ENCODE measurements at places on chromosomes 3 and 15. TPM values are rescaled to one million over a fixed set of nuclear protein-coding genes. Genes with fewer than 3 reads are reported as not detected.

Gene RHOA
- total RNA-seq = 338 TPM

Gene TRH
- total RNA-seq = not detected

Gene ISL2
- 11.0 TPM for total RNA-seq

Gene EFCC1
- total RNA-seq = 0.28 TPM

Gene TICRR
- 24.1 TPM for total RNA-seq

Gene WDR93
- 0.16 TPM for total RNA-seq

Gene ALCAM
- 0.41 TPM for total RNA-seq

Gene GOLGA6L2
- total RNA-seq = not detected

Gene FAM81A
- 2.4 TPM for total RNA-seq

Gene PLCH1
- total RNA-seq = 3.1 TPM

Gene LYSMD2
- total RNA-seq = 0.29 TPM

Gene GADL1
- total RNA-seq = 4.7 TPM

Gene ZPLD1
- not detected for total RNA-seq

Gene CHRD
- total RNA-seq = 5.5 TPM

Gene MINAR1
- 0.34 TPM for total RNA-seq

Gene CCDC39
- not detected for total RNA-seq

Gene AGBL1
- total RNA-seq = not detected

Gene KCNH8
- total RNA-seq = 0.07 TPM

Gene HESX1
- 1.5 TPM for total RNA-seq

Gene FBXW12
- 1.7 TPM for total RNA-seq

Gene PPP4R2
- total RNA-seq = 93.6 TPM

Gene ABHD17C
- total RNA-seq = 19.2 TPM

Gene PRR23E
- total RNA-seq = not detected

Gene TMEM44
- 11.8 TPM for total RNA-seq

Gene SST
- not detected for total RNA-seq

Measured in Caco-2 (cell line).